Stimulated activated CD4-positive, alpha-beta T cell treated with anti-CD3 and anti-CD28 coated beads, Interleukin-15, amount 100 ng/mL, for 24 hours (primary cell): ENCODE measurements at places on chromosomes 16 and 17.
A peak's percentile ranks its signal among the peaks of the same experiment; 100 is the strongest.

- no peak for DNase-seq
Measured at GRCh38 chr16:50441486-50442157, 72.8 kb upstream of the BRD7 start.

DNA sequence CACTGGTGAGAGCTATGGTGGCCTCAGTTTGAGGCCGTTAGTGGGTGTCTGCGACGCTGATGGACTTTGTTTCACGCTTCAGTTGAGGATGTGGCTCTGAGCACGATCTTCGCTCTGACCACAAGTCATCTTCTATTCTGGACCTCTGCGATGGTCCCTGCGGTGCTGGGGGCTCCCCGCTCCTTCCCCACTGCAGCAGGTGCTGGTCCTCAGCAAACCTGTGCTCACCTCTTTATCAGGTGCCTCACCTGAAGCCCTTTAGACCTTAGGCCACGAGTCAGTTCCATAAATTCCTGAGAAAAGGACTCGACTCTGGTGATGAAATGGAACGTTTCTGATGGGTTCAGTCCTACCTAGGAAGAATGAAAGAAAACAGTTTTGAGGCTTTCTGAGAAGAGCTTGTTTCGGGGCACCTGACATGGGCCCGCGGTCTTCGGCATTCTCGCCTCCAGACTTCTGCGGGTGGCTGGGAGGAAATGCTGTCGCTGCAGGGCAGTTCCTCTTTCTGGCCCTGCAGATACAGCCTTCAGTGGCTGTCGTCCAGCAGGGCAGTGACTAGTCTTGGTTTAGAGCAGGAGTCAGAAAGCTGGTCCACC is 4.7 kb downstream of the KCTD5 start:
- peak; percentile 57 for DNase-seq

- no peak for DNase-seq
Measured at GRCh38 chr16:67389911-67390815, 3.1 kb downstream of the TPPP3 start.

- peak; percentile 21 for DNase-seq
Measured at GRCh38 chr17:61399131-61400065, at the start of gene TBX2. Gene TBX2, plus strand, starts transcription at chr17:61399843. Its CDS starts 334 bp downstream, at chr17:61400177.

DNA sequence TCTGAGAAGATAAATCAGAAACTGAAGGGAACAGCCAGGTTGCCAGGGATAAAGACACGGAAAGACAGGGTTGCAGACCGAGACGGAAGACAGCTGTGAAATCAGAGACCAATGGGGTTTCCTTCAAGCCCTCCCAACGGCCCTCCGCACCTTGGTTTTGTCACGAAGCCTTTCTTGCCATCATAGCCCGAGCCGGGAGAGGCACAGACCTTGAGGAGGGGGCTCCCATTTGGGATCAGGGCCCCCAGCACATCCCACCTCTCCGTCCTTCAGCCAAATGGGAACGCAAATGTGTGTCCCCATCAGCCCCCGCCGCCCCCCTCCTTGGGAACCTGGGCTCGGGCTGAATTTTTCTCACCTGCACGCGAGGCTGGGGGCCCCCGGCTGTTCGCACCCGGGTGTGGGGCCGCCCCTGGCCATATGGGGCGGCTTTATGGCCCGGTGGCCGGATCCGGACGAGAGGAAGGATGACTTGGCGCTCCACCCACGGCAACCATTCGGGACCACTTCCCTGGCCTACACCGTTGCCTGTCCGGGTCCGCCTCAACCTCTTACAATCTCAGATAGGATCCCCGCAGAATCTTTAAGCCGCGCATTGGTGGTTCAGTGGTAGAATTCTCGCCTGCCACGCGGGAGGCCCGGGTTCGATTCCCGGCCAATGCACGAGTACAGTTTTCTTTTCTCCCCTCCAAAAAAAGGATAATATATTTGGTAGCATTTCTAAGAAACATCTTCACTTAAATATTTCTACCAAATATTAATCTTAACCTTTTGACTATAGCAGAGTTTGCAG is 1.4 kb upstream of the HES7 start:
- DNase-seq, result peak; percentile 90

- no peak for DNase-seq
Measured at GRCh38 chr16:75130150-75130771, 13.7 kb upstream of the LDHD start.

DNA sequence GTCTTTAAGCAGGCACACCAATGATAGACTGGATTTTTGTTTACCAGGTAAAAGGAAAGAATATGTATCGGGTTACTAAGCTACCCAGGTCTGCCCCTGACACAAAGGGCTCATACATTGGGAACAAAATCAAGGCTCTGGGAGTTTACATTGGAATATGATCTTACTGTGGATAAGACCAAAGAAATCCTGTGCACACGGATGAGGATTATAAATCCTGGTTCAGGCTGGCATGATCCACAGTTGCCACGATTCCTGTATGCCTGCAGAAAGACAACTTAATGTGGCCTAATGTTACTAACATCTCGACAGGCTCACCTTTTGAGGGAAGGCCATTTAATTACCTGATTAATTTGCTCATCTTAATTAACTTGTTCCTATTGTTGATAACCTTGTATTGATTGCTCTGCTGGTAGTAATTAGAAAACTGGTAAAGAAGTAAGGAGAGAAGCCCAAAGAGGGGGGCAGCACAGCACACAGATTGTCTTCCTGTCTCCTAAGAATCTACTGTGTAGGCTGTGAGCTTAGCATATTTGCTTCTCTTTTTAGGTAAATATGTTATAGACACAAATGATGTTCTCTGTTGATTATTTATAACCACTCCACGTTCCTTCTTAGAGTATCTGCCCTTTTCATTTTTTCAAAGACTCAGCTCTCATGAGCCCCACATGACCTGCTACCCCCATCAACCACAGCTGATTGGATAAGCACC is 51.0 kb upstream of the TOX3 start:
- no peak for DNase-seq

- DNase-seq, result no peak
Measured at GRCh38 chr16:68607443-68607842, 37.7 kb upstream of the CDH3 start.

- DNase-seq, result no peak
Measured at GRCh38 chr17:298791-299450, 53.7 kb downstream of the RPH3AL start.

- DNase-seq, result no peak
Measured at GRCh38 chr16:79211586-79211985, 389.0 kb downstream of the MAF start.

DNA sequence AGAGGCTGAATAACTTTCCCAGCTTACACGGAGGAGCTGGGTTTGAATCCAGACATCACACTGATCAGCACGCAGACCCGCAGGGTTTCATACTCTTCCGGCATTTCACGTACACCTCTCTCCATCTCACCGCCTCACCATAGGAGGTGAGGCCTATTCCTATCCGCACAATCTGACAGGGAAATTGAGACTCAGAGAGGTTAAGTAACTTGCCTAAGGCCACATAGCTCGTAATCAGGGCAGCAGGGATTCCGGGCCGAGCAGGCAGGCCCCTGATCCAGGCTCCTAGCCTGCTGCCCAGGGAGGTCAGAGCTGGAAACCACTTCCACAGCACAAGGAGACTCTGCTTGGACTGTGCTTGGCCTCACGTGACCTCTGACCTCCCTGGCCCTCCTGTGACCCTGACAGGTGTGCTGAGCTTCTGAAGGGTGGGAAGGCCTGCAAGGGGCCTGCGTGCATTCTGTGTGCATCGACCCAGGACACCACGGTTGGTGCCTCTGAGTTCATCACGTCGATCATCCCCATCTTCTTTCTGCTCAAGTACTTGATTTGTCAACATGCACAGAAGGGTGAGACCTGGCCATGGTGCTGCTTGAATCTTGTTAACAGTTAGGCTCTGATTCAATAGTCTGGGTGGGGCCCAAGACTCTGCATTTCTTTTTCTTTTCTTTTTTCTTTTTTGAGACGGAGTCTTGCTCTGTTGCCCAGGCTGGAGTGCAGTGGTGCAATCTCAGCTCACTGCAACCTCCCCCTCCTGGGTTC is 4.7 kb downstream of the CEP295NL start:
- no peak for DNase-seq

- DNase-seq, result no peak
Measured at GRCh38 chr16:87949071-87949744, 2.0 kb upstream of the BANP start.

DNA sequence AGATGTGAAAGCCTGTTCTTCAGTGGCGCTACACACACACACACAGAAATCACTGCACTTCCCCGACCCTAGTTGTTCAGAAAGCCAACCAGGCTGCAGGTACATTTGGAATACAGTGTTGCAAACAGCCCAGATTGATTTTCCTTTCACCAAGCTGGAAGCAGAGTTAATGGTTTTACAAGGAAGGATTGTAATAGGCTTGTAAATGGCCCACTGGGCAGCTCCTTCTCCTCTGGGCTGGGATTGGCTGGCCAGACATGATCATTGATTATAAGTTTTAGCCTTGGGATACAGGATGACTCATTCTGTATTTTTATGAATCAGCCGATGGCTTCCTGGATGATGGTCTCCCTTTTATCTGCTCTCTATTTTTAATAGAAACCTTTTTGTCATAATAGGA is 2.5 kb downstream of the VAT1L start:
- no peak for DNase-seq

GRCh38 chr16:11025120-11025531 is 80.8 kb downstream of the CLEC16A start:
- peak; percentile 41 for DNase-seq

- peak; percentile 87 for DNase-seq
Measured at GRCh38 chr17:57892146-57892819, 42.4 kb upstream of the MRPS23 start.

GRCh38 chr17:43608313-43608712 is 53.4 kb downstream of the MEOX1 start:
- peak; percentile 80 for DNase-seq

DNA sequence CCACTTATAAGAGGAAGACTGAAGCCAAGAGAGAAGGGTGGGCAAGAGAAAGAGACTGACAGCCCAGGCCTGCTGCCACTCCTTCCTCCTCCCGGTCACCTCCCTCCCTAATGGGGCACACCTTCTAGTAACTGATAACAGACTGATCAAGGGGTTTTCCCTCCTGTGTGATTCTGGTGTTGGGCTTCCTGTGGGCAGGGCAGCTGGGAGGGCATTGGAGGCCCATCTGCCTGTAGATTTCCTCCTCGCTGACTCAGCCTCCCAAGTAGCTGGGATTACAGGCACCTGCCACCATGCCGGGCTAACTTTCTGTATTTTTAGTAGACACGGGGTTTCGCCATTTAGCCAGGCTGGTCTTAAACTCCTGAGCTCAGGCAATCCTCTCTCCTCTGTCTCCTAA is 16.2 kb downstream of the CA4 start:
- DNase-seq, result peak; percentile 50

GRCh38 chr17:2262135-2262587 is 41.4 kb downstream of the SMG6 start:
- DNase-seq, result no peak

- DNase-seq, result no peak
Measured at GRCh38 chr17:7355053-7355452, at the start of gene TMEM95. Gene TMEM95, plus strand, starts transcription at chr17:7355156. Its CDS starts 49 bp downstream, at chr17:7355205.

GRCh38 chr17:80694085-80694991 is 149.7 kb downstream of the RPTOR start:
- no peak for DNase-seq

DNA sequence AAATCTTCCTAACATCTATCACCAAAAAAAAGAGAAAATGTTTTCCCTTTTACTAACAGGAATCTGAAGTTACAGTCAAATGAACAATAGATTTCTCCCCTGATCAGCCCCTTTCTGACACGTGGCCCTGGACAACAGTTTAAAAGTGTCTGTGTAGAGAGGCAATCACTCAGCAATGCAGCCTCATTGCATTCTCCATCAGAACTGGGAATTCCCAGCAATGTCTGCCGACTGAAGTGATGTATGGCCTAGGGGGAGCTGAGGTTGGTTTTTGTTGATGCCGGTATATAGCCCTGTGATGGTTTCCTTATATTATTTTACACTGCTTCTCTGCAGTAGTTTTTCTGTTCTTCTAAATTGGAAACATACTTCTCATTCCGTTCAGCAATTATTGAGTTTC is 904.3 kb upstream of the CDH8 start:
- DNase-seq, result no peak

DNA sequence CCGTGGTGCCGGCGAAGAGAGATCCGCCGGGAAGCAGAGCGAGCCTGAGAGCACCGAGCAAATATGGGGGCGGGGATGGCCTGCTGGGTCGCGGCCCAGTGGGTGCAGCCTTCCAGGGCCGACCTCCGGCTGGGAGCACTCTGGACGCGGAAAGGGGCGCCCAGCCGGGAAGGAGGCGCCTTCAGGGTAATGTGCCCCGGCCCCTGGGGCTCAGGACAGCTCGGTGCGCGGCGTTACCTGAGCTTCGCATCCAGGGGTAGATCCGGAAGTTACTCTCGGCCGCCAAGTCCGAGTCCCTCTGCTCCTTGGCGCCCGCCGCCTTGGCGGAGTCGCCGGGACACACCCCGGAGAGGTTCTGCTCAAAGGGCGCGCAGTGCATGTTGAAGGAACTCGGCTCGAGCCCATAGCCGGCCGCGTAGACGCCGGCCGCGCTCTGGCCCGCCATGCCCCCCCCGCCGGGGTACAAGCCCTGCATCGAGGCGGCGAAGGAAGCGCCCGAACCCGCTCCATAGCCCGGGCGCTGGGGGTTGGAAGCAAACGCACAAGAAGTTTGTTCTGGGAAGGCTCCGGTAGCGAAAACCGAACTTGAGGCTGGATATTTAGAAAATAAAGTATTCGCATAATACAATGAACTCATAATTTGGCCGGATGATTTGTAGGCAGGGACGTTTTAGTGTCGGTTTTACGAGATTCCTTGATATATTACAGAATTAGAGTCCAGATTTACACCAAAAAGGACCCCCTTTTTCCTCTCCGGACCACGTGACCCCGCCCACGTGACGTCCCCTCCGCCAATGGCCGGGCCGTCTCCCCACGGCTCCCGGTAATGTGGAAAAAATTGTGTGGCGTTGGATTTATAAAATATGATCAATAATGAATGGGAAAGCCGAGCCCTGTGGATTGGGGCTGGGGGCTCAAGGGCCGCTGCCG is at the start of gene HOXB7:
TSS of gene HOXB7 (minus strand) at position 736 of the 930 bp plus-strand sequence. CDS start at position 637, 99 bp downstream.
- peak; percentile 85 for DNase-seq

- DNase-seq, result no peak
Measured at GRCh38 chr16:81546781-81547180, 102.2 kb downstream of the CMIP start.

DNA sequence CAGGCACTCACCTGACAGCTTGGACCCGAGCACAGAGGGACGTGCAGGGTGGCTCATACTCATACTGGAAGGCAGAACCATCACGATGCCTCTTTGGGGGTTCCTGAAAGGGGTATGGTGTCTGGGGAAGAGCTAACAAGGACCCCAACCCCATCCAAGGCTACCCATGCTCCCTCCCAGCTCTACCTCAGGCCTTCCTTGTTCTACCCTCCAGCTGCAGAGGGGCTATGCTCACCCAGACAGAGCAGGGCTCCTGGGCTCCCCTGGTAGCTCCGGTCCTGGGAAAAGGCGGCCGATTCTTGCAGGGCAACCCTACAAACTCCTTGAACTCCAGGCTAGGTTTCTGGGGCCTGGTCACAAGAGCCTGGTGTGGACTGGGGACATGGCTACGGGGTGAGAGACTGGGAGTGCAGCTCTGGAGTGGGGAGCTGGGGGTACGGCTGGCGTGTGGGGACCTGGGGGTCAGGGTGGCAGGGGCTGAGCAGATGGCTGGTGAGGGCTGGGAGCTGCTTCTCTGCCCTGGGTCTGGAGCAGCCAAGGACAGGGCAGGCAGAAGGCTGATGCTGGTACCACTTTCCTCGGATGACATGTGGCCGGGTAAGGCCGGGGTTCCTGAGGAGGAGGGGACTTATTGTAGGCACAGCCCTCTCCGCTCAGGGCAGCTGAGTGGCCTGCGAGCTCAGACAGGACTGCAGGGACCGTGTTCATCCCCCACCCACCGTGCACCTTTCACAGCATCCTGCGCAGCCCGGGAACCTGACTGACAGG is 2.1 kb downstream of the ACD start:
- no peak for DNase-seq
